ENCODE measurements at places on chromosomes 6 and 20.

DNA sequence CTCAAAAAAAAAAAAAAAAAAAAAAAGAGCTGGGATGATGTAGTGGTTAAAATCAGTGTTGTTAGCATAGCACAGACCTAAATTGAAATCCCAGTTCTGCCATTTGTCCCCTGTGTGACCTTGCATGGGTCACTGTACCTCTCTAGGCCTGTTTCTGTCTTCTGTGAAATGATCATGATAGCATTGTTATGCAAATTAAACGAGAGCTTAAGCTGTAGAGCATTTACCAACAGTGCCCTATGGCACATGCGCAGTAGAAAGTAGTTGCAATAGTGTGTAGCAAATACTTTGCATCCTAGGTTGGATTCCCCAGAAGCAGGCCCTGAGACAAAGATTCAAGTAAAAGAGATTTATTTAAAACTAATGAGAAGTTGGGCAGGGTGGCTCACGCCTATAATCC lies 7.3 kb downstream of the PSORS1C2 start:
- no peak for DNase-seq

DNA sequence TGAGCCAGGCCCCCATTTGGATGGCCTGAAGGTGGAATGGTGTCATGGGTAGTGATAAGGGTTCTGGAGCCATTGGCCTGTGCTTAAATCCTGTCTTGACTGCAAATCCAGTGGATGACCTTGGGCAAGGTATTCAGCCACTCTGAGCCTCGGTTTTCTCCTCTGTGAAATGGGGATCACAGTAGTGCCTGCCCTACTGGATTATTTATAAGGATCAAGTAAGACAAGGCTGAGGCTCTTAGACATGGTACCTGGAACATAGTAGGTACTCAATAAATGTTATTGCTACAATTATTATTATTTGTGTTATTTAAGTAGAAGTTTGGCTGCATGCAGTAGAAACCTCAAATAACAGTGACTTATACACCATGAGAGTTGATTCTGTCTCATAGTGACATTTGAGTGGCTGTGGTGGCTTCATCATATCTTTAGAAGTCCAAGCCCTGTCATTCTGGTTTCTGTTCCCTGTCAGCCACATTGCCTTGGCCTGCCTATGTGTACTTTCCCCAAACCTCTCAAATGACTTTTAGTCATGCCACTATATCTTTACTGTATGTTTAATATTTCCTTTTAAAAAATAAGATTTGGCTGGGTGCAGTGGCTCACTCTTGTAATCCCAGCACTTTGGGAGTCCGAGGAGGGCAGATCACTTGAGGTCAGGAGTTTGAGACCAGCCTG lies 37.6 kb upstream of the CHMP4B start:
- no peak for DNase-seq

GRCh38 chr6:5695260-5696245 lies 311.2 kb downstream of the NRN1 start:
- DNase-seq, result no peak

DNA sequence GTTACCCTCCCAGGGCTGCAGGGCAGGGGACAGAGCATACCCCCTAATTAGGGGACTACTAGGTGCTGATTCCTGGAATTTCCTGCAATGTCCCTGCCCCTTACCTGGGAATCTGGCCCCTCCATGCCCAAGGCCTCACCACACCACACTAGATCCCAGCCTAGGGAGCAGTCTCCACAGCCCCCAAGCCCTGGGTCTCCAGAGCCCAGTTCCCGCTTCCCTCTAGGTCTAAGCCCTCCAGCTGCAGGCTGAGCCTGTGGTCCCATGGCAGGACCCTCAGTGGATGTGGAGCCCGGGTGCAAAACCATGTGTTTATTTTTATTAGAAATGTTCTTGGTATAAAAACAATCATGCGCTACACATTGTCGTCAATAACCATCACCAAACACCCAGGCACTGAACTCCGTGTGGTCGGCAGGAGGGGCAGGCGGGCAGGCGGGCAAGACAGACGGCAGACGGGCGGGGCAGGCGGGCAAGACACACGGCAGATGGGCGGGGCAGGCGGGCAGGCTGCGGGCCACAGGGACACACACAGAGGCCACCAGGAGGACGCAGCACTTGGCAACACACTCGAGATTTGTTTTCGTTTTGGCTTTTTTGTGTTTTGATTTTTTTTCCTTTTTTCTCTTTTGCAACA lies 124.2 kb downstream of the GRM4 start:
- DNase-seq, result no peak

GRCh38 chr6:165806126-165806810 lies 143.2 kb upstream of the PDE10A start:
- DNase-seq, result no peak

GRCh38 chr20:50099565-50099991 lies 13.4 kb downstream of the UBE2V1 start:
- no peak for DNase-seq

DNA sequence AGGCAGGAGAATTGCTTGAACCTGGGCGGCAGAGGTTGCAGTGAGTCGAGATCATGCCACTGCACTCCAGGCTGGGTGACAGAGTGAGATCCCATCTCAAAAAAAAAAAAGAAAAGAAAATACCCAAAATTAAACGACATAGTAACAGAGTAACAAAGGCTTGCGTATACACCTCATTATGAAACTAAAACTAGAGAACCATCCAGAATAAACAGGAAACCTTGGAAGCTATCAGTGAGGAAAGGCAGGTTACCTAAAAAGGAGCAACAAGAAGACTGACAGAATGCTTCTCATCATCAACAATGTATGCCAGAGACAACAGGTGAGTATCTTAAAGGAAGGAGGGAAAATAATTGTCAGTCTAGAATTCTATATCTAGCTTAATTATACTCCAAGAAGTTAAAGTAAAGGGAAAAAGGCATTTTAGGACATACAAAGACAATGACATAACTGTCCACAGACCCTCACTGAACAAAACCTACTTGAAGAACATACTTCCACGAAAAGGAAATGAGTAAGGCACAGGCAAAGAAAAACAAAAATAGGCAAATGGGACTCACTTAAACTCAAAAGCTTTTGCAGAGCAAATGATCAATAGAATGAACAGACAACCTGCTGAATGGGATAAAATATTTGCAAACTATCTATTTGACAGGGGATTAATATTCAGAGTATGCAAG lies 64.1 kb upstream of the NT5E start:
- no peak for DNase-seq

DNA sequence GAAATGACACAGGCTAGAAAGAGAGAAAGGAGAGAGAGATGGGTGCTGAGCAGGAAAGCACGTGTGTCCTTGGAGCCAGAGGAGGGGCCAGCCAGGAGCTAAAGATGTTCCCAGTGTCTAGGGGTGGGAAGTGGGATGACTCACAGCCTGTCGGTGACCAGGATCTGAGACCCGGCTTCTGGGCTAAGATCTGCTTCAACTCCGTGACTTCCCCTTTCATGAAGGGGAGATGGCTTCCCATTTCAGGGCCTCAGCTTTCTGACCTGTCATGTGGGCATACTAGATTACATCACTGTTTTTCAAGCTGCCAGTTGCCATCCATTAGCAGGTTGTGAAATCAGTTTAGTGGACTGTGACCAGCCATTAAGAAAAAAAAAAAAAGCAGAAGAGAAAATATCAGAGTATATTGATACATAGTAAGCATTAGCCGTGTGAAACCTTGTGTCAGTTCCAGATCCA lies 5.4 kb downstream of the TGM3 start:
- no peak for DNase-seq

DNA sequence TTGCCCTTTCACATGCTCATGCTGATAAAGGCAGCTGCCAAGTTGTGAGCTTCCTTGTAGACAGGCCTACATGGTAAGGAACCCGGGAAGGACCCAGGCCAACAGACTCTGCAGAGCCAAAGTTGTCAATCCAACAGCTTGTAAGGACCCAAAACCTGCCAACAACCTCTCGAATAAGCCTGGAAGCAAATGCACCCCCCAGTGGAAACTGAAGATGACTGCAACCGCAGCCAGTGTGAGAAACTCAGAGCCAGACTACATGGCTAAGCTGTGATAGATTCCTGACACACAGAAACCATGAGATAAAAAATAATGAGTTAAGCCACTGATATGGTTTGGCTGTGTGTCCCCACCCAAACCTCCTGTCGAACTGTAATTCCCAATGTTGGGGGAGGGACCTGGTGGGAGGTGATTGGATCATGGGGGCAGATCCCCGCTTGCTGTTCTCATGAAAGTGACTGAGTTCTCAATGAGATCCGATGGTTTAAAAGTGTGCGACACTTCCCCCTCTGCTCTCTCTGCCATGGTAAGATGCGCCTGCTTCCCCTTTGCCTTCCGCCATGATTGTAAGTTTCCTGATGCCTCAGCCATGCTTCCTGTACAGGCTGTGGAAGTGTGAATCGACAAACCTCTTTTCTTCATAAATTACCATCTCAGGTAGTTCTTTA lies 18.8 kb upstream of the CLPSL2 start:
- DNase-seq, result no peak

DNA sequence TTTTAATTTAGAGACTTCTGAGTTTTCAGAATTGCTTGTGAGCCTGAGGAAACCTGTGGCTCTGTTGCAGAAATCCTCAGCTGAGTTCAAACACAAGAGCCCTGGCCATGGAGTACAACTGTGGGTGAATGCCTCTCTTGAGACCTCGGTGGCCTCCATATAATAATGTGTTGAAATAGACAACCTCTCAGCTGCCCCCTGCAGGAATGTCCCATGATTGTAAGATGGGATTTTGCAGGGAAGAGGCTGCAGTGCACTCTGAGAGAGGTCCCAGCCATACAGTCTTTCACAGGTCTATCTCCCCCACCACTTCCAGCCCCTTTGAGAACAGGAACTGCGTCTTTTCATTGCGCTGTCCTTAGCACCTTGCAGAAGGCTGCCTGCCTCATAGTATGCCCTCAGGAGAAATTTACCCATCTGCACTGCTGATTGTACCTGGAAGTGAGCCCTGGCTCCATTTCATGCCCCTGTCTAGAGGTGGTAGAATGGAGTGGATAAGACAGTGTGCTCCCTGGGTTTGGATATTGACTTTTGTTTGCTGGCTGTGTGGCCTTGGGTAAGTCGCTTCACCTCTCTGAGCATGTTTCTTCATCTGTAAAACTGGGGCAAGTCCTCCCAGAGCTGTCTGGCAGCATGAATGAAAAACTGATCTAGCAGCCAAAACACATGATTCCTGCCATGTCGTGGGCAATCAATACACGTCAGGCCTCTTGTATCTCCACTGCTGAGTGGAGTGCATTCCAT lies 16.8 kb upstream of the CDH22 start:
- DNase-seq, result no peak

DNA sequence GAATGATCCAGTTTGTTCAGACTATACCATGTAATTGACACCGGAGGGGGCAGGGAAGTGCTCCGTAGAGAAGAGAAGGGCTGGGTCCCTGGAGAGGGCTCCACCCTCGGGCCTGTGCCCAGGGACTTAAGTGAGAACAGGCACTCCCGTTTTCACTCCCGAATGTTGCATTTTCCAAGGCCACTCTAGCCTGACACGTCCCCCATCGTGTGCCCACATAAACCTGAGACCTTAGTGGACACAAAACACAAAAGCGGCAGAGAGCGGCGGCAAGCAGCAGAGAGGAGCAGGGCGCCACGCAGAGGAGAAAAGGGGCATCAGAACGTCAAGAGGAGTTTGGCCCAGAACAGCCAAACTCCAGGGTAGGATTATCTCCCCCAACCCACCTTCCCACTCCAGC lies 1405.1 kb downstream of the GRIK2 start:
- no peak for DNase-seq

GRCh38 chr6:167098825-167099225 lies 24.1 kb upstream of the CCR6 start:
- DNase-seq, result no peak

DNA sequence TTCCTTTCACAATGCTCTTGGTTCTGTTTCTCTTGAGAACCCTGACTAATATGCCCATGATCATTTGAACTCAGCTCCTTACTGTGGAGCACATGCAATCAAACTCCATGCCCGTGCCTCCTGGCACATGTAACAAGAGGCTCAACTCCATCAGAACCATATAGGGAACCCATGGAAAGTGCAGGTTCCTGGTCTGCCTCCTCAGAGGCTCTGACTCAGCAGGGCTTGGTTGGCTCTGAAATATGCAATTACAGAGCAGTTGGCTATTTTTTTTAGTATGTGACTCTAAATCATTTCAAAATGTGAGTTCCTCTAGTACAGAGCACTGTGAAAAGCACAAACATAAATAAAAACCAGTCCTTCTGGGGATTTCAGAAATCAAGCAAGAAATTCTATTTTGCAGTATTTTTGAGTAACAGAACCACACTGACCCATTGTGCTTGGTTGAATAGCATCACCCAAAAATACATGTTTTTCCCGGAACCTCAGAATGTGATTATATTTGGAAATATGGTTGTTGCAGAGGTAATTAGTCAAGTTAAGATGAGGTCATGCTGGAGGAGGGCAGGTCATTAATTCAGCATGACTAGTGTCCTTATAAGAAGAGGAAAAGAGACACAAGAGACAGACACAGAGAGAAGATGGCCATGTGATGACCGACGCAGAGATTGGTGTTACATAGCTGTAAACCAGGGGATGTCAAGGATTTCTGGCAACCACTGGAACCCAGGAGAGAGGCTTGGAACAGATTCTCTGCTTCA lies 13.2 kb upstream of the MAP3K4 start:
- DNase-seq, result no peak

DNA sequence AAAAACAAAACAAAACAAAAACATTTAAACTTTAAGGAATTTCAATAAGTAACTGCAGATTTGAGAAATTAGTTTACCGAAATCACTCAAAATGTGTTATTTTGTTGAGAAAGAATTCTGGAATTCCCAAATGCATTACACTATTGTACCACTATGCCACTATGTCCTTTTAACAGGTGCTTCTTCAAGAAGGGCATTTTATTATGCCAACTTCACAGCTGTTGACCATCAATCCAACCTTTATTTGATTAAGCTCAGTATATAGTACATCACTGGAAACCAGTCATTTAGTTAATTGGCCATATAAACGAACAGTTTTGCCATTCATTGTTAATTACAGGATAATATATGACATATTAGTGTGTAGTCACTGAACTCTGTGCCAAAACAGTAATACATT lies 221.7 kb downstream of the ARHGAP18 start:
- no peak for DNase-seq

- no peak for DNase-seq
Measured at GRCh38 chr20:50868509-50869495, 62.4 kb downstream of the ADNP start.

DNA sequence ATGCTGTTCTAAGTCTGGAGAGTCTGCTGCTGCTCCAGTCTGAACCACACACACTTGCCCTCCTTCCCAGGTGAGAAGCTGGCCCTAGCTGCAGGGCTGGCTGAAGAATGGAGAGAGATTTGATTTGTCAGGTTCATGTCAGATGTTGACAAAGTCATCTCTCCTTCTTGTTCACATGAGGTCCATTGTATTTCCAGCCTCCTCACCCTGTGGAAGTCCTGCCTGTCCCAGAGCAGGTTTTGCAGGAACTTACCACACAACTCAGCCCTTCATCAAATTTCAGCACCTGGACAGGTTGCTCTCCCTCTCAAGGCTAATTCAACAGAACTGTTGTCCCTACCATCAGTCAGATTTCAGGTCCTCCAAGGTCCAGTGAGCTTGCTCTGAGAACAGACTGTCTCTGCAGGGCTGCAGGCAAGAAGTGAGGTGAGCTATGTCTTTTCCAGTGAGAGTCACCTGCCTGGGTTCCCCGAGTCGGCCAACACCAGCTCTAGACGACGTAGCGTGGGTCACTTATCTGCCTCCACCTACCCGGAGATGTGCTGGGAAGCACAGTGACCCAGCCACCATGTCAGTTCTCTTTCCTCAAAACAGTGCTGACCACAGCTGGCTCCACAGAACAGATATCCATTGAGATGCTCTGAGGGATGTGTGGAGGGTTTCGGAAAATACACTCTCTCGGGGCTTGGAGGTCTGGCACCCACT lies 58.0 kb upstream of the CD93 start:
- DNase-seq, result no peak

- DNase-seq, result no peak
Measured at GRCh38 chr6:68758559-68758958, 123.5 kb downstream of the ADGRB3 start.

- DNase-seq, result no peak
Measured at GRCh38 chr6:90403489-90404381, 107.1 kb upstream of the BACH2 start.

Measured in activated T-cell treated with anti-CD3 and anti-CD28 coated beads, Interleukin-2, amount 50 U/mL, for 4 hours (primary cell).